ENCODE measurements at places on chromosomes 1 and 21.
A peak's percentile ranks its signal among the peaks of the same experiment; 100 is the strongest.

GRCh38 chr21:27265949-27266348 lies 299.1 kb upstream of the ADAMTS5 start:
- no peak for DNase-seq

DNA sequence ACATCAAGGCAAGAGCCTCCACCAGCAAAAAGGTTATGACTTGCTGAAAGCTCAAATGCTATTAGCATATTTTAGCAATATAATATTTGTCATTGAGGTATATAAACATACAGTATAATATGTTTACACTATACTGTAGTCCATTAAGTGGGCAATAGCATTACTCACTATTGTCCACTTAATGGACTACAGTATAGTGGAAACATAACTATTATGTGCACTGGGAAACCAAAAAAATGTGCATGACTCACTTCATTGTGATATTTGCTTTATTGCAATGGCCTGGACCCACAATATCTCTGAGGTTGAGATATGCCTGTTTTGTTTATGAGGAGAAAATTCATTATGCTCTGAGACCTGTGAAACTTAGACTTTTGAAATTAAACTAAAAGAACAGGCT lies 300.0 kb downstream of the BARHL2 start:
- DNase-seq, result no peak

DNA sequence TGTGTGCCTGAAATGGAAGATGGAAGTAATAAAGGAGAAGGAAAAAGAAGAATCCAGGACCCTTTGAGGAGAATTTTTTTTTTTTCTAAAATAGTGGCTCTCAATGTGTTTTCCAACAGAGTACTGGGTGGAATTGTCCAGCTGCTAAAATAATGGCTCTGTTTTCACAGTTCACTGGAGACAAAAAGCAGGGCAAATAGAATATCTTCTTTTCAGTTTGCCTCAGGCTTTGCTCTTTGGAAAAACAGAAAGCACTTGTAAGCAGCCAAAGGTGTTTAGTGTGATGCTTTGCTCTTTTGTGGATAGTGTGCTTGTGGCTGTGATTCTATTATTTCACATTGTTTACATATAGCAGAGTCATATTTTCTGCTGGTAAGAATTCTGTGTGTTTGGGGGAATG lies 77.4 kb upstream of the MROH9 start:
- peak; percentile 43 for DNase-seq

GRCh38 chr1:55519937-55520683 lies 304.9 kb upstream of the USP24 start:
- DNase-seq, result no peak

GRCh38 chr1:27526569-27527222 lies 36.7 kb upstream of the WASF2 start:
- DNase-seq, result no peak

GRCh38 chr1:55156608-55157007 lies 58.6 kb downstream of the USP24 start:
- DNase-seq, result no peak

DNA sequence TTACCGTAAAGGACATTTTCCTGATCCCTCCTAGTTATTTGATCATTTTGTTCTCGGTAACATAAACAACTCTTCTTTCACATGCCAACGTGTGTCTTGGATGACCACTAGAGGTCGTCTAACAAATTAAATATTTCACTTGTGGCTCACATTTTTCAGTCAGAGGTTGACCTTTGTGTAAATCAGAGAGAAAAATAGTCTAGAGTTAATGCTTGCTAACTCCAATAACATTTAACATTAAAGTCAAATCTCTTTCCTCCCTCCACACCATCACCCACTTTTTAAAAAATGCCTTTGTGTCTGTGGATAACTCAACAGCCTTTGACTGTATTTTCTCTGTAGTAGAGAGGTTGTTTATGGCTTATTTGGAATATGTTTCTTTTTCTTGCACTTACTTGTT lies 220.5 kb upstream of the B3GALT2 start:
- DNase-seq, result peak; percentile 42

DNA sequence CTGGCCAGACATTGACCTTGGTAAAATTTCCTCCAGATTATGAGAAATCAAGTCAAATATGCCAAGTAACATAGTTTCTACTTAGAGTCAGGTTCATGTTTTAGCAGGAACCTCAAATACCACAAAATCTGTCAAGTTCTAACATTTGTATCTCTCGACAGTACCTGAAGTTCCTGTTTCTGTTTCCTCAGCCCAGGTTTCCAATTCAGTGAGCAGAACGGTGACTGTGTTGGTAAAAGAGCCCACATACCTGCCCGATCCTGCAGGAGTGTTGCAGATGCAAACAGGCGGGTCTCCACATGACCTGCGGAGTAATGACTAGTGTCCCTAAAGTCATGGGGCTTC lies 57.9 kb upstream of the LGALS8 start:
- DNase-seq, result no peak

DNA sequence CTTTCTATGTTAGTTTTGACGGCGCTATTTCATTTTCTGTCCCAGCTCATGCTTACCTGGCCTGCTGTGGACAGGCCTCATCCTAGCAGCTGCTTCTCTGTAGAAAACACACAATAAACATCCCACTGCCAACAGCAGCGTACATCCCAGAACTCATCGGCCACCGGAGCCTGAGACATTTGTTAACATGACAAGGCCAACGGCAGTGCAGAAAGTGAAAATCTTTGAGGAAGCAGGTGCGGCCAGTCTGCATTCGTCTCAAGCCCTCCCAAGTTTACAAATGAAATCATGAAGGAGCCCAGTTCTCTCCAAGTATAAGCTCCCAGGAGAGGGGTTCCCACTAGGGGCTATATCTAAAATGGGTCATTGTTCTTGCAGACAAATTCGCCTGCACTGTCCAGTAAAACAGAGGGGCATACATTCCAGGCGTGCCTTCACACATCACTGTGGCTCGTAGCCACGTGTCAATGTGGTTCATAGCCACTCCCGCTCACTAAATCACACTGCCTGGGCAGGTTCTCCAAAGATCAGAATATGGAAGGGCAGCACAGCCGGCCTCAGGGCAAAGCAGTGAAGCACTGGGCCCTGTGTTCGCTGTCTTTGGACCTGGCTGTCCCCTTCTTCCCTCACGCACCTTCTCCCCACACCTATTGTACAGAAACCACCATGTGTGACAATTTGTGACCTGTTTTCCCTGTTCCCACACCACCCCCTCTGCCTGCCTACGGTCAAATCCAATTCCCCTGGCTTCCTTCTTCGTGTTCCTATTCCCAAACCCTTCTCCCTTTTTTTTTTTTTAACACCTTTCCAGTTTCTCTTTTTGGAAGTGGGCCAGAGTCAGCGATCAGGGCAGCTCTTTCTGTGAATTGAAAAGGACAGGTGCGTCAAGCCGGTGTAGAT lies 27.0 kb upstream of the ABCG1 start:
- DNase-seq, result peak; percentile 57

DNA sequence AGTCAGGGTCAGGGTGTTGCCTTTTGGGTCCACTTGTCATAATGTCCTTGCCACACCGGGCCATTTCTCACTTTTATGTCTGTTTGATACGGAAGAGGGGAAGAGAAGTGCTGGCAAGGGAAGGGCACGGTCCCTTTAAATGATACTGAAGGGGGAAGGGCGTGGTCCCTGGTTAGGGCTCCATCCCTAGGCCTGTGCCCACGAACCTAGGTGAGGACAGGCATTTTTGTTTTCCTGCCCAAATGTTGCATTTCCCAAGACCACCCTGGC lies 25.2 kb downstream of the B3GALT5 start:
- DNase-seq, result no peak

GRCh38 chr1:54859700-54860391 lies 27.1 kb downstream of the DHCR24 start:
- DNase-seq, result no peak

- no peak for DNase-seq
These were observed 509.6 kb upstream of the USP24 start for GRCh38 chr1:55724551-55725325.

- DNase-seq, result no peak
These were observed 16.4 kb upstream of the CCDC17 start for GRCh38 chr1:45640293-45640692.

GRCh38 chr21:31253684-31254083 lies 90.4 kb downstream of the TIAM1 start:
- no peak for DNase-seq

- DNase-seq, result no peak
These were observed 37.2 kb downstream of the EGLN1 start for GRCh38 chr1:231384696-231385415.

DNA sequence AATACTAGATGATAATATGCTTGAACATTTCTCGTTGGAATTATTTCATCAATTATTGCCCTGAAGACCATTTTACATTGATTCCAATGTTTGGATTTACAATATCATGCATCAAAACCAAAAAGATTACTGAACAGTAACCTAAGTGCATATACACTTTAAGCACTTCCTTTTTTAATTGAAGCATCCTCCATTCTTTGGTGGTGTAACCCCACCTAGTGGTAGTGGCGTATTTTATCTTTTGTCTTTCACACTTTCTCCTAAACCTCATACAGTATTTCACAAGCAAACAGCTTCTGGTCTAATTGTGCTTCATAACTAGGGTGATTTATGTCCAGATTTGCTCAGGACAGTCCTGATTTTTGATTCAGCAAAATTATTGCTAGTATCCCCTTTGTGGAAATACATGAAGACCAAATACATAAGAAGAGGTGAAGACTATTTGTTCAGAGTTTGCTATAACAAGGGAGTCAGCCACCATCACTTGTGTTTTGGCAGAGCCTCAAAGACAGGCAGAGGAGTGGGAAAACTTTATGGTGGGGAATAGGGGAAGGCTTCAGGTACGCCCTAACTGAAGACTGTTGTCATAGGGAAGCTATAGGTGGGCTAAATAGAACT lies 3.4 kb upstream of the NVL start:
- DNase-seq, result peak; percentile 69

Data from NCI-H1105 treated with DMSO at 0.1 percent for 48 hours (cell line).